Urinary bladder (tissue), 4 donors: ENCODE measurements at places on chromosomes 13 and 19. TPM values are rescaled to one million over a fixed set of nuclear protein-coding genes. Genes with fewer than 3 reads are reported as not detected.

- no peak for DNase-seq
Measured at GRCh38 chr19:10379880-10380312, 476 bp downstream of the TYK2 start.

DNA sequence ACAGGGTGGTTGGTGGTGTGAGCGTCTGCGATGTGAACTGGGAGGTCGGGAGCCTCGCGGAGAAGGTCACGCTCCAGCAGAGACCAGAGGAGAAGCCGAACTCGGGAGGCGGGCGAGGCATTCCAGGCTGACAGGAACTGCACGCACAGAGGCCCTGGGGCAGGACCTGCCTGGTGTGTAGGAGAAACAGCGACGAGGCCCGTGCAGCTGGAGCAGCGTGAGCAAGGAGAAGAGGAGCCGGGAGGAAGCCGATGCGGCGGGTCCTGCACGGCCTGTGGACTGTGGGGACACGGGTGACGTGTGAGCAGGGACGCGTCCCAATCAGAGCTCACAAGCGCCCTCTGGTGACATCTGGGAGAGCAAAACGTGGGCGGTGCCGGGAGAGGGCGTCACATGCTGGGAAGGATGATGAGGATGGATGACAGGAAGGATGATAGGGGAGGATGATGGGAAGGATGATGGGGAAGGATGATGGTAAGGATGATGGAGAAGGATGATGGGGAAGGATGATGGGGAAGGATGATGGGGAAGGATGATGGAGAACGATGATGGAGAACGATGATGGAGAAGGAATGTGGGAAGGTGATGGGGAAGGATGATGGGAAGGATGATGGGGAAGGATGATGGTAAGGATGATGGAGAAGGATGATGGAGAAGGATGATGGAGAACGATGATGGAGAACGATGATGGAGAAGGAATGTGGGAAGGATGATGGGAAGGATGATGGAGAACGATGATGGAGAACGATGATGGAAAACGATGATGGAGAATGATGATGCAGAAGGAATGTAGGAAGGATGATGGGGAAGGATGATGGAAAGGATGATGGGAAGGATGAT lies 16.1 kb upstream of the MADCAM1 start:
- DNase-seq = no peak

DNA sequence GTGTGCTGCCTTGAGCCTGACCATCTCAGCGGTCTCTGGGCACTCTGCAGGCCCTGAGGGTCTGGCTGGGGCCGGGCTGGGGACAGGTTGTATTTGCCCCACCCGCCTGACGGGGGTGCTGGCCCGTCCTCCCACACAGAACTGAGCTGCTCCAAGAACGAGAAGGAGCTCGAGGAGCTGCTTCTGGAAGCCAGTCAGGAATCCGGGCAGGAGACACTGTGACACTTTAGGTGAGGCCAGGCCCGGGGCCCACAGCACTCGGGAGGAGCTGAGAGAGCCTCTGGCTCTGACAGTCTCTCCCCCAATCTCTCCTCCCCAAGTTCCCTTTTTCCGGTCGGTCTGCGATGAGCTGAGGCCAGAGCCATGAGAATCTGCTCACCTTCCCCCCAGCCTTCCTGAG lies 14.5 kb downstream of the NKPD1 start:
- DNase-seq = no peak

- DNase-seq = no peak
Measured at GRCh38 chr13:114167426-114167825, 11.6 kb upstream of the CFAP97D2 start.

GRCh38 chr13:111575719-111576118 lies 255.3 kb downstream of the TEX29 start:
- DNase-seq = no peak

DNA sequence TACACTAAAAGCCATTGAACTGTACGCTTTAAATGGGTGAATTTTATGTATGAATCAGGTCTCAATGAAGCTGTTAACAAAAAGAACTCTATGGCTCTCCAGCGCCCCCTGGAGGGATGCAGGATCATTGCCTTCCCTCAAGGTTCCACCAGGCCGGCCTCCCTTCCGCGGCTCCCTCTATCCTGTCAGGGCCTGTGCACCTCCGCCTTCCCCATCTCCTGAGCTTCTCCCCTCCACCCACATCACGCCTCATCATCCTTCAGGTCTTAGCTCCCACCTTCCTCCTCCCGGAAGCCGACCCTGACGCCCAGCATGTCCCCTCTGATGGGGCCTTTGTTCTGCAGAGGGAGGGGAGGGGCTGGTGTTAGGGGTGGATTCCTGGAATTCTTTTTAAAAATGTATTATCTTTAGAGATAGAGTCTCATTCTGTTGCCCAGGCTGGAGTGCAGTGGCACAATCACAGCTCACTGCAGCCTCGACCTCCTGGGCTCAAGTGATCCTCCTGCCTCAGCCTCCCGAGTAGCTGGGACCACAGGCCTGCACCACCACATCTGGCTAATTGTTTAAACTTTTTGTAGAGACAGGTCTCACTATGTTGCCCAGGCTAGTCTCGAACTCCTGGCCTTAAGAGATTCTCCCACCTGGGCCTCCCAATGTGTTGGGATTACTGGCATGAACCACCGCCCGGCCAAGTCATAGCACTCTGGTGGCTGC lies 27.7 kb downstream of the MEIS3 start:
- no peak for DNase-seq

- DNase-seq = no peak
Measured at GRCh38 chr13:26658448-26659385, 101.2 kb downstream of the WASF3 start.

Gene ATP1A3
- 0.77 TPM for polyA plus RNA-seq

Gene KCNC3
- polyA plus RNA-seq = 0.52 TPM

Gene ZNF813
- 2.3 TPM for polyA plus RNA-seq
